Astrocyte (in vitro differentiated cells and primary cell): ENCODE measurements at places on chromosomes 6 and 20.

- no peak for DNase-seq
These were observed 14.6 kb downstream of the DEF6 start for GRCh38 chr6:35312076-35312800.

DNA sequence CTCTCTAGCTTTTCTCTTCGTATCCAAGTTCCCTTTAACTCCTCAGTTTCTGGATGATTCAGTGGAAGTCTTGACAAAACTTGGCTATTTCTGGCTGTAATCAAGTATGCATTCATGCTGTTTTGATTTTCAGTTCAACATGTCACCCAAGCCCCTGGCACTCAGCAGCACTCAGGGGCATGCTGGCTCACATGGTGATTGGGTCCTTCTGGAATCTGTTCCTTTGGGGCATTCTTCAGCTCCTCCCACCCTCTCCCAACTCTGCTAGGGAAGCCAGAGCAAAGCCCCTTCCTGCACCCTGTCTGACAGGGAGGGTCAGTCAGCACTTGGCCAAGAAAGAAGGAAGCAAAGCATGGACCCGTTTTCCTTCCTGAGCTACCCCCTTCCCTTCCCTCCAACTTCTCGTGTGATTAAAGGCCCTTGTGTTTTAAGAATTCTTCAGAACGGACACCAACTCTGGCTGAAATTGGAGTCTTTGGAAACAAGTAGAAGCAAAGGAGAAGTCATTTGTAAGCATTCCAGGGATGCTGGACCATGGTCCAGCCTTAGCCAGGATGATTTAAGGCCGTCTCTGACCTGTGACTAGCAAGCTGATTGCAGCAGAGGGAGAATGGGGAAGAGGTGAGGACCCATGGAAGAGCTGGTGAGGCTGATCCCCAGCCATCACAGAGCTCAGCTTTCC, 7.1 kb downstream of the PLEKHG1 start:
- DNase-seq: no peak

DNA sequence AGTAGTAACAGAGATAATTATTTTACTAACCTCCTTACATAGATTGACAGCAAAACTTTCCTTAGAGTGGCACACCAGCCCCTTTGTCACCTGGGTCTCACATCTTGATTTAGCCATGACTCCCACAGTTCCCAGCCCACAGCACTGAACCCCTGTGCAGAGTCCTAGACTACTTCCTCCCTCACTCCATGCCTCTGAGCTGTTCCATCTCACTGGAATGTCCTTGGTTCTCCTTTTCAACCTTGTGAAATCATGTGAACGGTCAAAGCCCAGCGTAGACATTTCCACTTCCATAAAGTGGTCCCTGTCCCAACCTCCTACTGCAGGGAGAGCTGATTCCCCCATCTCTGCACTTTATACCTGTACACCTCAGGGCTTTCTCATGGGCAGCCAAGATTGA, 19.7 kb downstream of the CGA start:
- no peak for DNase-seq

- peak; percentile 40 for DNase-seq
These were observed 7.3 kb downstream of the ZKSCAN3 start for GRCh38 chr6:28357036-28357435.

- DNase-seq: no peak
These were observed 11.8 kb upstream of the KCNQ2 start for GRCh38 chr20:63484236-63484635.
